ENCODE measurements at places on chromosomes 1 and 21.

GRCh38 chr1:7407980-7408770, 362.9 kb upstream of the VAMP3 start:
- no peak for DNase-seq

GRCh38 chr21:36203603-36203889, 46.9 kb downstream of the DOP1B start:
- no peak for DNase-seq

- DNase-seq: no peak
These were observed 24.7 kb upstream of the SPSB1 start for GRCh38 chr1:9267827-9268581.

DNA sequence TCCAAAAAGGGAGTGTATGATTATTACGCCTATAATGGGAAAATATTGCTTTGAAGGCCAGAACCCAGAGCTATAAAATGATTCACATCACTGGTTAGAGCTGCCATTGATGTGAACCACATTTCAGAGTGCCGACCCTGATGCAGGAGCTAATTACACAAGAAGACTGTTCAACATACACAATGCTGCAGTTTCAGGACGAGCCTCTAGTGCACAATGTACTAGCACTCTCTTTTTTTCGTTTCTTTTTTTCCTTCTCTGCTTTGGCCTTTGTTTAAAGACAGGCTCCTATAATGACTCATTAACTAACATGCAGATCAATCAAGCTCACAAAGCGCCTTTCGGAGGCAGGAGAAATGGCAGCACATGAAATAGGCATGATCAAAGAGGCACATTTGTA, 66.0 kb upstream of the HMGB4 start:
- DNase-seq: no peak

- no peak for DNase-seq
These were observed 88.3 kb upstream of the HP1BP3 start for GRCh38 chr1:20875198-20875973.

GRCh38 chr1:244212797-244213475, 161.9 kb downstream of the ZBTB18 start:
- DNase-seq: no peak

DNA sequence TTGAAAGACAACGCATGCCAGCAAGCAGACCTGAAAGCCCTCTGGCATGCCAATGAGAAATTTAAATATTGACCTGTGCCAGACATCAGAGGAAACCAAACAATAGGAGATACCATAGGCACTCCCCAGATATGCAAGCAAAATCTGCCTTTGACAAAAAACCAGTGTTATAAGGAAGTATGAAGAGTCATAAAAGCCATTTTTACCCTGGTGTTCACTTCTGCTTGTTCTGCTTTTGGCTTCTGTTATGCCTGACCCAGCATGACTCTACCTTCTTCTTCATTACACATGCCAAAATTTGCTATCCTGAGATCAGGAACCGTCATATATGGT, 26.4 kb downstream of the NPHS2 start:
- DNase-seq: no peak

DNA sequence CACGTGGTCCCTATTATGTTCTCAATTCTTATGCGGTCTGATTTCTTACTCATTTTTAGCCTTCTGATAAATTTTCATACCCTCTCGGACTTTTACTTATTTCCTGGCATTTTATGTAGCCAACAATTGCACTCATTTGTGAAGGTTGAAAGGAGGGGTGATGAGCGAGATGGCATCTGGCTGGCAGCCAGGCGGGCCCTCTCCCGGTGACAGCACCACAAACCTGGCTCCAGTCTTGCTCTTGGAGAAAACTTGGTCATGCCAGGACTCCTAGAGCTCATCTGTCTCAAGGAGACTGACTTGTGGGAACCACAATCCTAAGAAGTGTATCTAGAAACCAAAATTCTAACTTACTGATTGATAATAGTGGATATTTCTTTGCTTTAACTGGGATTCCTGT, 14.6 kb upstream of the AHCTF1 start:
- no peak for DNase-seq

- DNase-seq: no peak
These were observed 34.9 kb downstream of the FOXO6 start for GRCh38 chr1:41396084-41396483.

DNA sequence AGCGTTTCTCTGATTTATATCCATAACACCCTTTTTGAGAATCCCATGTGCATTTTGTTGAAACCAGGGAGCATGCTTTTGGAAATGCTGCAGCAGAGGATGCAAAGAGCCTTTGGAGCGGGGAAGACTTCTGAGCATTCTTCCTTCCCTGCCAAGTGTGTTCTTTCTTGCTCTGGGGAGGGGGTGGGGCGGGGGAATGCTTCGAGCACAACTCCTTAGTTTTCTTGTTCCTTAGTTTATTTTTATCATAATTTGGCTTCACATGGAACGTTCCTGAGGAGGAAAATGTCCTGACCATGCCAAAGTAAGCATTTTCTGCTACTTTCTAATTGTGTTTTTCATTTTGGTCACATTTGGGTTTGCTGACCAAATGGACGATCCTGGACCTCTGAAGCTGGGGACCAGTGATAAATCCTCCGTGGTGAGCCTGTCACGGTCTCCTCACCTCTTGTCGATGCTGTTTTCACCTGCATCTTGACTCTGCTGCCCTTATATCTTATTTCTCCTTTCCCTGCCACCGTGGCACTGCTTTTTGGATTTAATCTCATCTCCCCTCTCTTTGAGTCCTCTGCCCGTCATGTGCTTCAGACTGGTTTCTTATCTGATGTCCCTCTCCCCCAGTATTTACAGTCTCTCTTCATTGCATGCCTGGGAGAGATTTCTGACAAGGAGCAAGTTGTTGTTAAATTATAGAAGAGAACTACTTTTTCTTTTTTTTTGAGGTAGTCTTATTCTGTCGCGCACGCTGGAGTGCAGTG, 2.4 kb downstream of the CTPS1 start:
- DNase-seq: no peak

GRCh38 chr1:119787776-119788175, 19.1 kb upstream of the HMGCS2 start:
- DNase-seq: no peak

- no peak for DNase-seq
These were observed 284.0 kb downstream of the DUSP10 start for GRCh38 chr1:221457685-221458446.

DNA sequence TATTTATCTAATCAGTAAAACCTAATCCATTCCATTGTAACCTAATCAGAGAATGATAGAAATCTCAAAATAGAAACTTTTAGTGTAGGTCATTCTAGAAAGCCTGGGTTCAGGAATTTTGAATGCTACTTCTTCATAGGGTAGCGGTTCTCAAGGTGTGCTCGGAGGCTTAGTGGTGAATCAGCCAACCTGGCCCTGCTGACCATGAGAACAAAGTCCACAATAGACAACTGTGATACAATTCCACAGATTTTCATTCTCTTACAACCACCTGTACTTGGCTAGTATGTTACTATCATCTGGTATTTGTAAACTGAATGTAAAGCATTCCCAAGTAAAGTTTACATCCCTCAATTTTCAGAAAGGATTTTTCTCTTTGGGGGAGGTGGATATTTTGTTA, 7.5 kb upstream of the PUM1 start:
- no peak for DNase-seq

- no peak for DNase-seq
These were observed 220.3 kb downstream of the PLPP3 start for GRCh38 chr1:56359056-56359455.

DNA sequence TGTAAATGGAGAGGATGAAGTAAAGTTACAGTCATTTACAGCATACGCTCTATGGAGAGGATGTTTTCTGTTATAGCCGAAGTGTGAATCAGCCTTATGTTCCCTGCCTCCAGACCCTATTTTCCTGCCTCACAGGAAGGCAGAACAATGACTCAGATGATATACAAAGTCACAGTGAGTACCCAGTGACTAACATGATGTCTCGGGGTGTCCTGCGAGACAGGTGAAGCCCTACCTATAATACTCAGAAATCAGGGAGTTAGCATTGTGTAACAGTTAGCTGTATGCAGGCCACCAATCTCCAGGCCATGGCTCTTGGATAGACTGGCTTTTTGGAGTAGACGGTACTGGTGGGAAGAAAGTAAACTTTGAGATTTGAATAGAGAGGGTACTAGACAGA, 55.6 kb upstream of the FBXO28 start:
- DNase-seq: no peak

DNA sequence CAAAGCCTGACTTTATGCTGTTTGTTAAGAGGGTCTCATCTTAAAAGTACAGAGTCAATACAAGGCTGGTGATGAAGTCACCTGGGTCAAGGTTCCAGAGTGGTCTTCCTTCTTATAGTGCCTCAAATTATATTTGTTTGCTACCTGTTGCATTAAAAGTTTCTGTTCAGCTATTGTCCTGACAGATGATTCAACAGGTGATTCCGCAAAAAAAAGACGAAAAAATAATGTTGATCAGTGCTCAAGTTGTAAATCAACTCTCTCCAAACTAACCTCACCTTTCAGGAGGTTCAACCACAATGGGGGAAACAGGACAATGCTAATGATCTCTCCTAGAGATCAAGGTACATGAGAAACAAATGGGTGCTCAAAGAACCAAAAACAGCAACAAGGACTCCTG, 35.7 kb downstream of the HSF2BP start:
- no peak for DNase-seq

DNA sequence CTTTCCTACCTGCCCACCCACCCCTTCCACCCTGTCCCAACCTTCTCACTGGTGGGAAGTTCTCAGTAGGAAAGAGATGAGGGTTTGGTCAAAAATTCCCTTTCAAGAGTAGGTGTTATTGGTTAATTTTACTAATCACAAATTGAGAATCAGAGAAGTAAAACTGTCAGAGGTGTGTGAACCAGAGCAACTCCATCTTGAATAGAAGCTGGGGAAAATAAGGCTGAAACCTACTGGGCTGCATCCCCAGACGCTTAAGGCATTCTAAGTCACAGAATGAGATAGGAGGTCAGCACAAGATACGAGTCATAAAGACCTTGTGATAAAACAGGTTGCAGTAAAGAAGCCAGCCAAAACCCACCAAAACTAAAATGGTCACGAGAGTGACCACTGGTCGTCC, 11.5 kb downstream of the PLA2G2D start:
- no peak for DNase-seq

GRCh38 chr1:220809704-220810103, 23.0 kb downstream of the MTARC1 start:
- no peak for DNase-seq

DNA sequence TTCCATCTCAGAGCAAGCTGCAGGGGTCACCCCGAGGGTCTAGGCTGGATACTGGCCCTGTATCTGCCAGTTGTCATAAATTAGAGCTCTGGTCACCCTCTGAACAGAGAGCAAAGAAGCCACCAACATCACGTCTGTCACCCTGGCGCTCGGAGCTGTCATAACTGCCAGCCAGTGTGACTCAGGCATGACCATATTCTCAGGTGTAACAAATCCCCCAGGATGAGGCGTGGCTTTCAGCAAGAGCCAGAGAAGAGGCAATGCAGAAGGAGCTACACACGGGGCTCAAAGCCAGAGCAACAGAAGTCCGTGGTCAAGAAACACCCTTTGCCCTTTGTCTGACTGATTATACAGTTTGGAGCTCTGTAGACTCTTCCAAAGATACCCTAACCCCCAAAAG, 40.0 kb downstream of the PRAMEF20 start:
- no peak for DNase-seq

DNA sequence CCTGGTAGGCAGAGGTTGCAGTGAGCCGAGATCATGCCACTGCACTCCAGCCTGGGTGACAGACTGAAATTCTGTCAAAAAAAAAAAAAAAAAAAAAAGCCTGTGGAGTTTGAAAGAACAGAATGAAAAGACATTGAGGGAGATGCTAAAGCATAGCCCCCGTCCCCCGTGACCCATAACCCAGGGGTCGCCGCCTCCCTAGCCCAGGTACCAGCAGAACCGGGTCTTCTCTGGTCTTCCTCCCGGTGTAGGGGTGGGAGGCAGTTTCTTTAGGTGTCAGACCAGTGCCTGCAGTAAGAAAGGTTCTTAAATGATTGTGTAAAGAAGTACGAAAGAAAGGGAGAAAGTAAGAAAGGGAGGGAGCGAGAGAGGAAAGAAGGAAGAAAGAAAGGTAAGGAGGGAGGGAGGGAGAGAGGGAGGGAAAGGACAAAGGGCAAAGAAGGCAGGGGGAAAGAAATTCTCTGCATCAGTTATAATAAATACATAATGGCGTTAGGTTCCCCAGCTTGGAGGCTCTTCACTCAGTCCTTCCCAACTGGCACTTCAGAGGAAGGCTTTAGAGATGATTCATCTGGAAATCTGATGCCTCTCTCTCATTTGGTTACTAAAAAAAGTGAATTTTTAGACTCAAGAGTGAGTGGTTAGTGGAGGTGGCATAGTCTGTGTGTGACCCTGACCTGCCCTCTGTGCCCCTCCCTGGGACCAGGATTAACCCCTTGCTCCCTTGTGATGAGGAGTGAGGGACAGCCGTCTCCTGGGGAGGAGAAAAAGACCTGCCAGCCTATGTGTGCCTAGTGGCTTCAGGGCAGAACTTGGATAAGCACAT, 1.1 kb downstream of the IL24 start:
- no peak for DNase-seq

DNA sequence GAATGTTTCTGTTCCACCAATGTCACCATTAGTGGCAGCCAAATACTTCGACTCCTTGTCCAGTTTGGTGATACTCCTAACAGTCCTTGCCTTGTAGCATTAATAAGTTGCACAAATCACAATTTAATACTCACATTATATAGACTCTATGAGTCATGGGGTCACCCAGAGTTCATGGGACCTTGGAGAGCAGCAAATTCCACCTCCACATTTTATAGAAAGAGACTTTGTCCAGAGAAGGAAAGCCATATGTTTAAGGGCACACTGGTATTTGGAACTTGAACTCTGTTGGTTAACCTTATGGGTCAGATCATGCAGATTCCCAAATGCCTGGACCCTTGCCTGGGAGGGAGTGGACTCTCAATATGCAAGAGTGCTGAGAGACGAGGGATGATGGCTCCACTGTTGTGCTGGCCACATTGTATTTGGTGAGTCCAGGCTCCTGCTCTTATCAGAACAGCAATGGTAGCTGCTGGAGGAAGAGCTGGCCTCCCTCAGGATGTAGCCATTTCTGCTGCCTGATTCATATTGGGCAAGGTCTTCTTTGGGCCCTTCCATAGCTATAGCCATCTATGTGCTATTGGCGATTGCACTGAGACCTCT, 30.6 kb downstream of the DNAJC6 start:
- DNase-seq: no peak

DNA sequence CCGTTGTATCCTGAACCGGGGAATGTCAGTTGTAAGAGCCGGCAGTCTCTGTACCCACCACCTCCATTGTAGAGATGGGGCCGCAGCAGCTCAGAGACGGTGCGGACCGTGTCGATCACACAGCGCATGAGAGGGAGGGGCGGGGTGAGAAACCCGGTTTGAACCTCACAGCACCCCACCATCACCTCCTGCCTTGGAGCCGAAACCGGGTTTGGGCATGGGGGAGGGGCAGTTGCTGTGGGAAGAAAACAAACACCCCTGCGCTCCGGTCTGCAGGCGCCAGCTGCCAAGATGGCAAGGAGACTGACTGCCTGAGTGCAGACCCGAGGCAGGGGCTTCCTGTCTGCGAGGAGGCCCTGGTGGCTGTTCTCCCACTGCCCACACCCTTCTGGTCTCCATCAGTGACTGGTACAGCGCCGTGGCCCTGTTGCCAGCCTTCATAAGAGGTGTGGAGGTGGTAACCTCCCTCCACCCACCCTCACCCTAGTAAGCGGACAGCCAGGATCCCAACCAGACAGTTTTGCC, 69.2 kb upstream of the SSBP3 start:
- DNase-seq: no peak

Measured in left renal pelvis (tissue), 4 donors.